ENCODE measurements at places on chromosomes 7 and 10. TPM values are rescaled to one million over a fixed set of nuclear protein-coding genes. Genes with fewer than 3 reads are reported as not detected.

Gene NPY
- total RNA-seq: not detected

Gene NAT16
- not detected for total RNA-seq

Gene CCDC146
- total RNA-seq: 5.7 TPM

Gene AGAP4
- 11.3 TPM for total RNA-seq

Gene RPEL1
- total RNA-seq: not detected

Gene CPVL
- total RNA-seq: 34.1 TPM

DNA sequence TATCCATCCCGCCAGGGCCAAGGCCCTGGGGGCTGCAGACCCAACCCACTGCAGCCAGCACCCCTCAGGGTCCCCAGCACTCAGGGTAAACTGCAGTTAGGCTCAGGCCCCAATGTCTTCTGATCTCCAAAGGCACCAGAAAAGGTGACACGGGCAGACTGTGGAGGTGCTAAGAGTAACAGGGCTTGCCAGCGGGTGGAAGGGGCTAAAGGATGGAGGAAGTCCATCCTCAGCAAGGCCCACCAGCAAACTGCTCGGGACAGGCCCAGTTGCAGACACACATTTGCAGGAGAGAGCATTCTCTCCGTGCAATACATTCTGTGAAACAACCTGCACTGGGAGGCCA lies 95.6 kb upstream of the DDC start:
- DNase-seq: no peak

GRCh38 chr7:6035686-6036085 lies 4.5 kb downstream of the ANKRD61 start:
- DNase-seq: no peak

DNA sequence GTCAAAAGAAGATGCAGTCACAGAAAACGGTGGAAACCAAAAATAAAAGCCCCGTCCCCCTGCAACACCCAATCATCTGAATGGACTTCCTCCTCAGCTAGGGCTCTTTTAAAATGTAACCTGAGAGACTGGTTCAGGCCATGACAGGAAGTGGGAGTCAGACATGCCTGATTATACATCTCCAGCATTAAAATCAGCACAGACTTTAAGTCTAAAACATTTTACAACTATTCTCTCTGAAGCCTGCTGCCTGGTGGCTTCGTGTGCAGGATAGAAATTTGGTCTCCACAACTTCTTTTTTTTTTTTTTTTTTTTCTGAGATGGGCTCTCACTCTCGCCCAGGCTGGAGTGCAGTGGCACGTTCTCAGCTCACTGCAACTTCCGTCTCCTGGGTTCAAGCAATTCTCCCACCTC lies 30.3 kb downstream of the HACD1 start:
- no peak for DNase-seq

DNA sequence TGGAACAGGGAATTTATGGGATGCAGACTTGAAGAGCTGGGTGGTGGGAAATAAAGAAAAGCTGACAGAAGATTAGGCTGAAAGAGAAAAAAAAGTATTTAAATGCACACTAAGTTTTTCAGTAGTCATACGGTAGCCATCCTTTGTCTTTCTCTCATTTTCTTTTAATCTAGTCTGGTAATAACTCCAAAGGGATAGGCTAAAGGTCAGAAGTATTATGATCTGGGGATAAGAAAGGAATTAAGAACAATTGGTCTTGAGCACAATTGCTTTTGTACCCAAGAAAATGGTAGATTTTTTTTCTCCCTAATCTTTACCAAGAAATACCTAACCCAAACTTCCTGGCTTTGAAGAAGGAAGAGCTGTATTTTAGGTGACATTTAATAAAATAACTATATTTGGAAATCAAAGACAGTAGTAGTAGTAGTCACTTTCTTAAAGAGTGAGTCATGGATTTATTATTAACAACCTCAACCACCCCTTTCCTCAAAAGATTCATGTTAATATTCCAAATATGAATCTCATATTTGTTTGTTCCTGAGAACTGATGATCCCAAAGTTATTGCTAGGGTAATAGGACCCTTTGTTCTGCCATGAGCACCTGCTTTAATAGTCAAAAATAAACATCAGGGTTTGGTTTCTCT lies 120.2 kb upstream of the ODAD2 start:
- no peak for DNase-seq

- no peak for DNase-seq
Observed at GRCh38 chr7:111424768-111425167, 137.5 kb downstream of the IMMP2L start.

DNA sequence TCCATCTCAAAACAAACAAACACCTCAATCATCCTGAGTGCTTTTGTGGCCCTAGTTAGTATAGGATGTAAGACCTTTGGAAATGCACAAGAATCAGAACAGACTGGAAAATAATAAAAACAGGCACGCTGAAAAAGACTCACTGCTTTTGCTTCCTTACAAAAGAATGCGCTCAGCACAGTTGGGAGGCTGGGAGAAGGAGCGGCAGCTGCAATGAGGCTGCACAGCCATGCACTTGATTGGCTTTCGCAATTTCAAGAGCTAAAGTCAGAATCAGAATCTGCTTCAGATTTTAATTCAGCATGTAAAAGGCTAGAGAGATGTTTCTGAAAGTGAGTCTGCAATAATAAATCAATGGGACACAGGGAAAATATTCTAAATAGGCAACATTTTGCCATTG lies 97.2 kb downstream of the FRMD4A start:
- DNase-seq: no peak

- no peak for DNase-seq
Observed at GRCh38 chr7:107201795-107202450, 33.1 kb downstream of the HBP1 start.

DNA sequence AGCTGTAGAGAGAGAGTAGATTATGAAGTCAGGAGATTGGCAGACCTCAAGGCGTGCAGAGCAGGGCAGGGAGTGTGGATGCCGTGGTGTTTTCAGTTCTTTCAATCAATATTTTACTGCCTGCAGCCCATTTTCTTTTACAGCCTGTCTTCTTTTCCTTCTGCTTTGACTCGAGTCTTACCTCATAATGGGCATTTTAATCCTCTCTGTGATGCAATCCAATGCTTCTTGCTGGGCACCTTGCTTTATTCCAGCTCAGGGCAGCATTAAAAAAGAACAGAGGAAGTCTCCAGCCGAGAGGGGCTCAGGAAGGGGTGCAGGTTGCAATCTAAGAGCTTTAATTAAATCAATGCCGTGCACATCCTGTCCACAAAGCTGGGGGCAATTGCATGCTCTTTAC lies 839.0 kb downstream of the LRMDA start:
- DNase-seq: no peak

GRCh38 chr10:52526251-52526823 lies 212.3 kb downstream of the DKK1 start:
- no peak for DNase-seq

- DNase-seq: no peak
Observed at GRCh38 chr7:121397361-121397760, 1.3 kb upstream of the FAM3C start.

- DNase-seq: no peak
Observed at GRCh38 chr7:132116369-132116768, 459.9 kb downstream of the PLXNA4 start.

- DNase-seq: no peak
Observed at GRCh38 chr7:91657483-91658071, 222.9 kb downstream of the MTERF1 start.

- DNase-seq: no peak
Observed at GRCh38 chr10:123648595-123648994, 17.6 kb upstream of the GPR26 start.

- DNase-seq: no peak
Observed at GRCh38 chr10:117552156-117552631, 9.6 kb downstream of the EMX2 start.

DNA sequence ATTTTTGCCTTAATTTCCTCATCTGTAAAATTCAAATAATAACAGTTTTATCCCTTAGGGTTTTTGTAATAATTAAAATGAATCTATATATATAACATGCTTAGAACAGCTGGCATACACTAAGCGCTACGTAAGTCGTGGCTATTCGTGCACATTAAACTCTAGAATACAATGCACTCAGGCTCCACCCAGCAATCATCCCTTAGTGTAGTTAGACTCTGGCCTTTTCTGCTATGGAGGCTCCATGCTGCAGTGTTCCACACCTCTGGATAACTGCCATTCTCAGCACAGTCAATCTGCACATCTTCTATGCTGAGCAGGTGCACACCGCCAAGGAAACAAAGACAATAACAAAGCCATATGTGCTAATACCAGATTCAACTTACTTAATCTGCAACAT lies 92.9 kb downstream of the IPMK start:
- DNase-seq: no peak

- DNase-seq: no peak
Observed at GRCh38 chr7:157876469-157877285, 539.9 kb downstream of the DNAJB6 start.

All from esophagus squamous epithelium (tissue), 5 donors.